ENCODE measurements at places on chromosomes 11 and 22. TPM values are rescaled to one million over a fixed set of nuclear protein-coding genes. Genes with fewer than 3 reads are reported as not detected.
A peak's percentile ranks its signal among the peaks of the same experiment; 100 is the strongest.

- no peak for DNase-seq
Observed at GRCh38 chr11:17767301-17767885, 32.8 kb downstream of the KCNC1 start.

Gene THAP7
- total RNA-seq: 58.3 TPM

DNA sequence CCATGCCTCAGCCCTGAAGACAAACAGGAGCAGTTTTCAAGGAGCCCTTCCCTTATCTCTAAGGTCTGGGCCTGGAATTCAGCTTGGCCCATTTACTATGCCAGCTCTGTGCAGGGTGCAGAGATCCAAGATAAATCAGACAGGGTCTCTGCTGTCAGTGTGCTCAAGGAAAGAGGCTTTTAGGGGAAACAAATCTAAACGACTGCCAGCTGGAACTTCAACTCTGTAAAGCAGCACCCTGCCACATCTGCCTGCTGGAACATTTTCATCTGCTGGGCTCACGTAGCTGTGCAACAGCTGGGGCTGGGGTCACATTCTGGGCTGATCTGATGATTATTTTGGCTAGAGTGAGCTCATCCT, 19.8 kb upstream of the EHF start:
- no peak for DNase-seq

Gene RIMBP3C
- not detected for total RNA-seq

GRCh38 chr11:65210748-65211147, 29.0 kb downstream of the CAPN1 start:
- no peak for DNase-seq

- DNase-seq: no peak
Observed at GRCh38 chr11:128389461-128389976, 197.8 kb downstream of the ETS1 start.

- DNase-seq: no peak
Observed at GRCh38 chr11:118078911-118079411, 2.1 kb downstream of the TMPRSS4 start.

DNA sequence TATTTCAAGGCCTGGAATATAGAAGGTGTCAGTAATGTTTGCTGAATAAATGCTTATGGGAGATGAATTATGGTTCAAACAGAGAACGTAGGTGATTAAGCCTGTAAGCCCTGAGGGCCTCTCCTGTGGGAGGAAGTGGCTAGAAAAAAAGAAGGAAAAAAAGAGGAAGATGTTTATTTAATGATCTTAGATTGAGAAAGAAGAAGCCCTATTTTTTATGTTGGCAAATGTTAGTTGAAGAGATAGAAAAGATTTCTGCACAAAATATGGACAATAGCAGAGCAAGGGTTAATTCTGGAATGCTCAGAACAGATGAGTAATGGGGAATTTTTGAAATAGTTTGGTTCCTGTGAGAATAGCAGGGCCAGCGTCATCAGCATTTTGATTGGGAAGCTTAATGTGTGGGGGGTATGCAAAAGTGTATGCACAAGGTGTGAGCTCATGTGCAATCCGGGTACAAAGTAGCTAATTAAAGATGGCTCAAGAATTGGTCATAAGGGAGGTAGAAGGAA, 95.7 kb downstream of the TEAD1 start:
- DNase-seq: peak; percentile 84

Gene MMP12
- total RNA-seq: 1.3 TPM

Gene C11orf54
- 18.2 TPM for total RNA-seq

DNA sequence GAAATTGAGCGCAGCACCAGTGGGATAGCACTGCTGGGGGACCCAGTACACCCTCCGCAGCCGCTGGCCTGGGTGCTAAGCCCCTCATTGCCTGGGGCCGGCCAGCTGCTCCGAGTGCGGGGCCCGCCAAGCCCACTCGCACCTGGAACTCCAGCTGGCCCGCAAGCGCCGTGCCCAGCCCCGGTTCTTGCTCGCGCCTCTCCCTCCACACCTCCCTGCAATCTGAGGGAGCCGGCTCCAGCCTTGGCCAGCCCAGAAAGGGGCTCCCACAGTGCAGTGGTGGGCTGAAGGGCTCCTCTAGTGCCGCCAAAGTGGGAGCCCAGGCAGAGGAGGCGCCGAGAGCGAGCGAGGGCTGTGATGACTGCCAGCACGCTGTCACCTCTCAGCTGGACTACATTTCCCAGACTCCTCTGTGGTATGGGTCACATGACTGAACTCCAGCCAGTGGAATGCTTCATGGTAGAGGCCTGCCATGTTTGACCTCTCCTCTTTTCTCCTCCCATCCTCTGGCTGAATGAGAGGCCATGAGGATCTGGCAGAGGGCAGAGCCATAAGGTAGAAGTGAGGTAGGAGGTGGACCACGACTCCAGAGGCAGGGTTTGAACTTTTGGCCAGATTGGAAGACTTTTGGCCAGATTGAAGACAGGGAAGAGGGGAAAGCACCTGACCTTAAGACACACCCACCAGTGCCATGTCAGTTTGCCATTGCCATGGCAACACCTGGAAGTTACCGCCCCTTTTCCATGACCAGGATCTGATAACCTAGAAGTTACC, 6.2 kb downstream of the MRGPRD start:
- DNase-seq: peak; percentile 46

DNA sequence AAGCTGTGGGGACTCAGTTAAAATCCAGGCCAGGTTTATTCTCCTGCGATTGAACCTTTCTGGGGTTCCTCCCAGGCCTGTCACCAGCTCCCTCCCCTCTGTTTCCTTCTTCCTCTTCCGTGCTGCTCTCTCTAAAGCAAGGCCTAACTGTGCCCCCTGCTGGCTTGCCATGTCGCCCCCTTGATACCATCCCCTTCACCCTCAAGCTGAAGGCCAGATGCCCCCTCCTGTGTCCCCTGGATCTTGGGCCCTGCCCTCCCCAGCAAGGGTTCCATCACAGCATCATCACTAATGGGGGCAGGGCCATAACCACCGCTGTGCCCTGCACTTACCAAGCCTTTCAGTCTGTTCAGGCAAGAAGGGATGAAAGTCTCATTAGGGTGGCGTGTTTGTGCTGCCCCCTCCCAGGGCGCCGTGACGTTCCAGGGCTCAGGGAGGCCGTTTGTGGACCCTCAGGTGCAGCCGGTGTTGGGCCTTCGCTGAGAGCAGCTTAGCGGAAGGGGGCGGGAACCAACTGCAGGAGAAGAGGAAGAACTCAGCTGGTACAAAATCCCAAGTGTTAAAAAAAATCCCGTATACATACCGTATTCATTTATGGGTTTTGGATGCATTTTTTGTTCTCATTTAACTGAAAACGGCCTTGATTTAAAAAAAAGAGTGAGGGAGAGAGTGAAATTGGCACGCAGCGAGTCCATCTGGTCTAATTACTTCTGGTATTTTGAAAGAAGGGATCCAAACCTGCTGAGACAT, 69.9 kb downstream of the MPPED1 start:
- DNase-seq: no peak

Gene GLYATL1
- not detected for total RNA-seq

Gene KIRREL3
- total RNA-seq: 2.4 TPM

- DNase-seq: peak; percentile 86
Observed at GRCh38 chr22:49462795-49463194, 364.9 kb downstream of the BRD1 start.

All from Daoy (cell line).